ENCODE measurements at places on chromosomes 3 and 15.

DNA sequence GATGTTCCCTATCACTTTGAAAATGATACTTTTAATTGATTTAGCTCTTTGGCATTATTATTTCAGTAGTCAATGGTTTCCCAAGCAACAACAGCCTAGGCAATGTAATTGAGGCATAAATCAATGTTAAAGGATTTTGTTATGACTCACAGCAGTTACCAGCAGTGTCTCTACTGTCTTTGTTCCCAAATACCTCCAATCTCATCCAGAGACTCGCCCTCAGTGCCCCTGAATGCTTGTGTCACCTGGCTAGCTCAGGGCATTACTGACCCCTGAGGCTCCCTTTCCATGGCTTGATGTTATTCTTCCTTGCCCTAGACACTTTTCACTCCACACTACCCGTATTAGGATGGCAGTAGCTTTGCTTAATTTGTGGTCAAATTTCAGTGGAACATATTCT lies 227.2 kb downstream of the SQOR start:
- DNase-seq = no peak

DNA sequence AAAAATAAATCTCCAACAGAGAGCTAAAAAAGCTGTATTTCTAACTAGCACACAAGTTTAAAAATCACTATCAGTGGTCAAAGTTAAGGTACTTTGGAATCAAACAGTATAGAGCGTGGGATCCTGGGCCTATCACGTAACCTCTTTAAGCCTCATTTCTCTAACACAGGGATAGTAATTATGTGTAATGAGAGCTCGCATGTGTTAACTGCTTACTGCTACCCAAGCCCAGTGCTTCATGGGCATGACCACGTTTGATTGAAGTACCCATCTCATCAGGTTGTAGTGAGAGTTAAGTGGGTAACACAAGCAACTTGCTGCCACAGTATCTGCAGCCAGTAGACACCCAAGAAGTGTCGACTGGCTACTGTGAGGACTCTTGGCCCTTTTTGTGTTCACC lies 28.2 kb upstream of the NOX5 start:
- no peak for DNase-seq

- no peak for DNase-seq
Observed at GRCh38 chr15:28096670-28097431, 2.3 kb downstream of the OCA2 start.

DNA sequence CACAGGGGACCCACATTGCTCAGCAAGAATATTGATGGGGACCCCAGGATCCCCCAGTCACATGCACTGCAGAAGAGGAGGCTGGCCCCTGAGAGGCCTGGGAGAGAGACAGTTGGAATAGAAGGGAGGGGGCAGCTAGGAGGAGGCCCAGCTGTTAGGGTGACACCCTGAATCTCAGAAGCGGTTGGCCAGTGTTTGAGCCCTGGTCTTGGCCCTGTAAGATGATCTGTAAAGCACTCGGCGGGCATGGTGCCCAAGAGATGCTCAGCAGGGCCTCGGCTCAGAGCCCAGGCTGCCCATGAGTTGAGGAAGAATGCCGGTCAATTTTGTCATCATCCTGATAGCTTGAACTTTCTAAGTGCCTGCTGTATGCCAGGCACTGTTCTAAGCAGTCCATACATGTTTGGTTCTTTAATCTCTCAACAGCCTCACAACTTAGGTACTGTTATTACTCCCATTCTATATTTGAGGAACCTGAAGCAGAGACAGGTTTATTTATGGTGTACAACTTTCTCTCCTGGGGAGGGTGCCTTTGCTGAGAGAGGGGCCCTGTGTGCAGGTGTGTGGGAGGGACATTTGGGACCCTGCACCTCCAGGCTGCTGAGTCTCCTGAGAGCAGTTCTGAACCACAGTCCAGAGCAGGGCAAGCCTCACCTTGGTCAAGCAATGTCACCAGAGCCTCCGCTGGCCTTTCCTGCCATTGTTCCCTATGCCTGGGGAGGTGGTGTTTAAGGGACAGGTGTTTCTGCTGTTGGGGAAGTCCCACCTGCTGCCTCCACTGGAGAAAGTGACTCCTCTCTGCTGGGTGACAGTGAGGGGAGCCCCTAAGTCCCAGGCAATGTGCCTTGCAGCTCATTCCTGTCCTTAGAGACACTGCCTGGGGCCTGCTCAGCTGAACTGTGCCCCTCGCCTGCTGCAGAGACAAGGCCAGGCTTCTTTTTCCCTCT lies 26.0 kb downstream of the SLC6A6 start:
- peak; percentile 76 for DNase-seq

GRCh38 chr3:56693750-56694149 lies 10.7 kb upstream of the TASOR start:
- no peak for DNase-seq

DNA sequence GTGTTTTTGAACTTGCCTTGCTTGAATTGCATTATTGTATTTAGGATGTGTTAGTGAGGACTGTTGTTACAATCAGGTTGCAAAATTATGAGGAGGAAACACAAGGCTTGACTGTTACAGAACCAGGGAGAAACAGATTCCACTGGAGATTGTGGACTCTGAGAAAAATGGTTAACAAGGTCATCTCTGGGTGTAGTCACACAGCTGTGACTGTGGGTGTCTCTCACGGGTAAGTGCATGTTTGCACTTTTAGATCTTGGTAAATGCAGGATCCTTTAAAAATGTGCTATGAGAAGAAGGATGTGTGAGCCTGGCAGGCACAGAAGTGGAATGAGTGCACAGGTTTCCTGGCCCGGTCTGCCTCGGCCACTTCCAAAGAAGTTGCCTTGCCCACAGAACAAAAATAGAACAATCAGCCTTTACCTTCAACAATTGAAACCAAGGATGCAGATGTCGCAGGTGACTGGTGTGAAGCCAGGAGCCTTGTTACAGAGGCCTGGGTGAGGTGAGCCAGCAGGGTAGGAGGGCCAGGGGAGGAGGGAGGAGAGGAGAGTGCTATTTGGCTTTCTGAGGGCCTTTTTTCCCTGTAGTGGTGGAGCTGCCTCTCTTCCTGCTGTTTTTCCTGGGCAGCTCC lies 68.0 kb downstream of the ABHD5 start:
- no peak for DNase-seq

GRCh38 chr3:10942690-10943205 lies 49.8 kb upstream of the SLC6A1 start:
- no peak for DNase-seq

DNA sequence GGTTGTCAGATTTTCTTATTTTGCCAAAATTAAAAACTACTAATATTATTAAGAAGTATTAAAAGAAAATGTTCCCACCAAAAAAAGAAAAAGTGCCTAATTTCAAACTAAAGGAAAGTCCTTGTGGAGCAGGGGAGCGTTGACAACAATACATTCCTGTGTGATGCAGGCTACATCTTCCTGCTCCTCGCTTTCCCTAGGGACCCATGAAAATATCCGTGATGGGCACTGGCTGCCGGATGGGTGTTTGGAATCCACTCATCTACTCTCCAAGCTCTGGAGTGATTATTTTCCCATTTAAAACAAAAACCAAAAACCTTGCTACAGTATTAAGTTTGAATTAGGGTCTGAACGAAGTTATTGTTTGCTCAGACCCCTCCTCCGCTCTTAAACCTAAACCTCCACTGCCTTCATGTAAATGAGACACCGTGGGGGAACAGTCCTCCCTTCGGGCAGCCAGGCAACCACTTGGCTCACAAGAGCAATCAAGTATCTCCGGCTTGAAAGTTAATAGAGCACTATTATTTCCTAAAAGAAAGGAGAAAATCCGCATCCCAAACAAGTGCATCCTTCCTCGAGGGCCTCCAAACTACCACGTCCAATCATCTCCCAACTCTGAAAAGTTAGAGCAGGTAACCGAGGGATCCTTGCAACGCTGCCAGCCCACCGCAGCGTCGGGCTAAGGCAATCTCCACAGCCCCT lies 1.5 kb downstream of the ITGB5 start:
- DNase-seq = no peak

DNA sequence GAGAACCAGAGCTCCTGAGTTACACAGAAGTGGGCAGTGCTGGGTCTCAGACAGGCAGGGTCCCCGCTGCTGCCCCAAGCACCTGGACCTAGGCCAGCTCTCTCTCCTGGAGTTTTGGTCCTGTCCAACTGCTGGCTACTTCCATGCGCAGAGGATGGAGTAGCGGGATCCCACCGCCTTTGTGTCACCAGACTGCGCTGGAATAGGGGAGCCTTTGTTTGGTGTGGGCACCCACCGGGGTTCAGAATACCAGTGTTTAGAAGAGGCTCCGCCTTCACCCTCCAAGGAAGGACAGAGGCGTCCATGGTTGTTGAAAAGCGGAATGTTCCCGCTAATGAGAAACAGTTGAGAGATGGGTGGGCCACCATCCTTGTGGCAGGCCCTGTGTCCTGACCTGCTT lies 154.4 kb downstream of the DNAJB8 start:
- no peak for DNase-seq

- DNase-seq = no peak
Observed at GRCh38 chr3:52135332-52135731, 18.9 kb downstream of the POC1A start.

DNA sequence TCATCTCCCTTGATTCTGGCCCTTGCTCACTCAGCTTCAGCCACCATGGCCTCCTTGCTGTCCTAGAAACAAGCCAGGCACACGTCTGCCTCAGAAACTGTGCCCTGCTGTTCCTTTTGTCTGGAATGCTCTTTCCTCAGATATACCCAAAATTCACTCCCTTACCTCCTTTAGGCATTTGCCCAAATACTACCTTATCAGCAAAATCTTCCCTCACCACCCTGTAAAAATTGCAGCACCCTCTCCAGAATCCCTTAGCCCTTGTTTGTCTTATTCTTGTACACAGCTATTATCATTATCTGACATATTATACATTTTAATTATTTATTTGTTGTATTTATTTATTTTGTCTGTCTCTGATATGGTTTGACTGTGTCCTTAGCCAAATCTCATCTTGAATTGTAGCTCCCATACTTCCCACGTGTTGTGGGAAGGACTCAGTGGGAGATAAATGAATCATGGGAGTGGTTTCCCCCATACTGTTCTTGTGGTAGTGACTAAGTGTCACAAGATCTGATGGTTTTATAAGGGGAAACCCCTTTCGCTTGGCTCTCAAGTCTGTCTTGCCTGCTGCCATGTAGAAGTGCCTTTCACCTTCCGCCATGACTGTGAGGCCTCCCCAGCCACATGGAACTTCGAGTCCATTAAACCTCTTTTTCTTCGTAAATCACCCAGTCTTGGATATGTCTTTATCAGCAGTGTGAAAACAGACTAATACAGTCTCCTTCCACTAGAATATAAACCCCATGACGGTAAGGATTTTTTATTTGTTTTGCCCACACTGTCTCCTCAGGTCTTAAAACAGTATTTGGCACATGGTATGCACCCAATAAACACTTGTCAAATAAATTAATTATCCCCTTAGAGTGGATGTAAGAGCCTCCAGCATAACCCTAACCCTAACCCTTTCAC lies 60.0 kb upstream of the STT3B start:
- peak; percentile 71 for DNase-seq

GRCh38 chr15:74964794-74965193 lies 8.2 kb upstream of the RPP25 start:
- DNase-seq = no peak

- DNase-seq = no peak
Observed at GRCh38 chr3:2934541-2934940, 175.6 kb downstream of the IL5RA start.
